Peyer's patch (tissue), 4 donors: ENCODE measurements at places on chromosomes 3 and 15. TPM values are rescaled to one million over a fixed set of nuclear protein-coding genes. Genes with fewer than 3 reads are reported as not detected.

The GASK1A gene
- total RNA-seq = 1.8 TPM

The TMC3 gene
- total RNA-seq = not detected

The SMCO1 gene
- not detected for total RNA-seq

The PEX5L gene
- not detected for total RNA-seq

The LSG1 gene
- total RNA-seq = 42.9 TPM

The SKOR1 gene
- total RNA-seq = 5.0 TPM

The ACOX2 gene
- 54.5 TPM for total RNA-seq

The PRTG gene
- total RNA-seq = 0.19 TPM

The GOLGA8J gene
- not detected for total RNA-seq

The LDHAL6B gene
- not detected for total RNA-seq

The IGF2BP2 gene
- 116 TPM for total RNA-seq

The HTR3E gene
- total RNA-seq = not detected

GRCh38 chr3:63557912-63558311 lies 94.6 kb upstream of the SNTN start:
- DNase-seq = no peak

- no peak for DNase-seq
Measured at GRCh38 chr3:713006-713621, 379.7 kb upstream of the CNTN6 start.

DNA sequence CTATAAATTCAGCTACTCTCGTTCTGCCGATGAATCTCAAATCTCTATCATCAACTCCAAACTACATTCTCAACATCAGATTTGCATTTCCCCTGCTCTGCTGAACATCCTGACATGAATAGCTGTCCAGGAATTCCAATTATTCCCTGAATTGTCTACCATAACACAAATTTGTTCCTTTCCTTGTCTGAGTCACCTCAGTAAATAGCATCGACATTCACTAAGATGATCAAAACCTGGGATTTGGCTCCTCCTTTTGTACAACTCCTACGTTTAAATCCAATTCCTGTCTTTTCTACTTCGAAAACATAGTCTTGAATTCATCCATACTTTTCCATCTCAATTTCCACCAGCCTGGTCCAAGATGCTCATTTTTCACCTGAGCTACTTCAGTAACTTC lies 107.0 kb downstream of the GREM1 start:
- no peak for DNase-seq

DNA sequence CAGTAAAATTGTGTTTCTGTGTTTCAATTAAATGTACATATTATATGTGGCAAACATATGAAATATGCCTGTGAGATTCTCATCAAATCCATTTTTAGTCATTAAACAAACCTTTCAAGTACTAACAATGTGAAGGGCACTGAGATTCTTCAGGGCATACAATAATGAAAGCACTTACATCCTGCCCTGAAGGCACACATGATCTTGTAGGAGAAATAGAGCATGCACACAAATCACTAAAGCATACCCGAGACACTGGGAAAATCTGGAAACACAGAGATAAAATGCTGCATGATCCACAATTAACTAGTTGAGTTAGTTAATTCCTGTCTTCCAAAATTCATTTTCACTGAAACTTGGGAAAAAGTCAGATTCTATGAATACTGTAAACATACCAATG lies 810.5 kb upstream of the NECTIN3 start:
- DNase-seq = no peak

GRCh38 chr15:84873997-84874396 lies 10.5 kb upstream of the SLC28A1 start:
- DNase-seq = no peak

DNA sequence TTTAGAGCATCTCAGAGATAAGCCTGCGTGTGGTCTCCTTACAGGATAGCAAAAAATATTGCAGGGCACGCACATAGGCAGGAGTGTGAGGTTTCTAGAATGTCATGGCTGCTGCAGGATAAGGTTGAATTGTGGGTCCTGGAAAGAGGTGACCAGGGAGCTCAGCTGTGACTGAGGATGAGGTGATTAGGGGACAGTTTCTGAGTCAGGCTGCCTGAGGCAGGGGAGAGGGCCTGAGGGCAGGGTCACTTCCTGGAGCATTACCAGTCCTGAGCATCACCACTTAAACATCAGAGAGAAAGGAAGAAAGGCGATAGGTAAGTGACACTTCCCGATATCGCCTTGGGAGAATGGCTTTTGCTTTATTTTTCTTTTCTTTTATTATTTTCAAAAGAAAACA lies 813.8 kb downstream of the TUSC7 start:
- DNase-seq = no peak

- no peak for DNase-seq
Measured at GRCh38 chr3:97793420-97794019, 28.3 kb upstream of the CRYBG3 start.

DNA sequence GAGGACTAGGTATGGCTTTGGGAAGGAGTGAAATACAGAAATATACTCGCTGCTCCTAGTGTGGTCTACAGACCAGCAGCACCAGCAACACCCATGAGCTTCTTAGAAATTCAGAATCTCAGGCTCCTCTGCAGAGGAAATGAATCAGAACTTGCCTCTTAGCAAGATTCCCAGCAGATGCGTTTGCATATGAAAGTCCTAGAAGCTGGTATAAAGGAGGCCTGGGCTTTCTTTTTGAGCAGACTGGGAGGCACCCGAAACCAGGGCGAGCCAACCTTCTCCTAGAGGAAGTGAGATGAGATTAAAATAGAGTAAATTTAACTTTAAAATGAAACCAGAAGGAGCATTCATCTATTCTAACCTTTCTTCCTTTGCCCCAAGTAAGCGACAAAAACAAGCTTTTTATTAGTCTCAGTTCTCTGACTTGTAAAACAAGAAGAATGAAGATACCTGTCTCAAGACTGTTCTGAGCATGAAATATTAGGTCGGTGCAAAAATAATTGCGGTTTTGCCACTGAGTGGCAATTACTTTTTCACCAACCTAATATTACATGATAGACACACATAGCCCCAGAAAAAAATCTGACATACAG lies 140.0 kb downstream of the PDZRN3 start:
- DNase-seq = no peak

GRCh38 chr3:193947596-193947995 lies 188.4 kb upstream of the HES1 start:
- no peak for DNase-seq

GRCh38 chr3:58518291-58518789 lies 18.6 kb downstream of the ACOX2 start:
- DNase-seq = no peak

GRCh38 chr3:184384342-184384741 lies 4.5 kb downstream of the CHRD start:
- DNase-seq = no peak

- no peak for DNase-seq
Measured at GRCh38 chr3:80215191-80215590, 447.4 kb upstream of the ROBO1 start.

DNA sequence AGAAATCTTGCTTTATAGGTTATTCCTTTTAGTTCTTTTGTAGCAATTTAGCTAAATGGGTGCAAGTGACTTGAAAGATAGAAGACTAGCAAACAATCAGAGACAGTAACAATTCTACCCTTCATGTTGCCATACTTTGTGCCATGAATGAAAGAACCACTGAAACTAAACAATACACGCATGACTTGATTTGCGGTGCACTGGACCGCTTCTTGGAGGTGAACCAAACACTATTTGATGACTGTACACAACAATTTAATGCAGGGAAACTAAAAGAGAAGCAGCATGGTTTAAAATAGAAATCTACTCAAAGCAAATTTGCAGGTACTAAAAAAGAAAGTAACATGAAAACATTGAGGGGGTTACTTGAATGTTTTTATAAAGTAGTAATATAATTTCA lies 331.0 kb upstream of the RARB start:
- no peak for DNase-seq

DNA sequence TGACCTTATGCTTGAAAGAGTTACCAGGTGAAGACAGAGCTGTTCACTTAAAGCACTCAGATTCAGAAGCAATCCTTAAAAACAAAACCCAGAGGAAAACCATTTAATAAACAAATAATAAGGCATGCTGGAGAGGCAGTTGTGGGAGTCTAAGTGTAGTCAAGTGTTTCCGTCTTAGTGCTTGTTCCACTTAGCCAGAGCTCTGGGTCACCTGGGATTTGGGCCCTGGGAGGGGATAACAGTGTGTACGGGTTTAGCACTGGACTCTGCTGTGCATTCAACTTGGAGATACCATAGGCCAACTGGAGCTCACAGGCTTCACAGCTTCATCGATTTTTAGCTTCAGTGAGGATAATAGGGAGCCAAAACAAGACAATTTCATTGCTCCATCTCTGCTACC lies 444.6 kb downstream of the CNTN4 start:
- no peak for DNase-seq

GRCh38 chr3:172442606-172443005 lies 5.7 kb downstream of the GHSR start:
- no peak for DNase-seq

GRCh38 chr3:106251160-106251892 lies 382.5 kb upstream of the CBLB start:
- no peak for DNase-seq

DNA sequence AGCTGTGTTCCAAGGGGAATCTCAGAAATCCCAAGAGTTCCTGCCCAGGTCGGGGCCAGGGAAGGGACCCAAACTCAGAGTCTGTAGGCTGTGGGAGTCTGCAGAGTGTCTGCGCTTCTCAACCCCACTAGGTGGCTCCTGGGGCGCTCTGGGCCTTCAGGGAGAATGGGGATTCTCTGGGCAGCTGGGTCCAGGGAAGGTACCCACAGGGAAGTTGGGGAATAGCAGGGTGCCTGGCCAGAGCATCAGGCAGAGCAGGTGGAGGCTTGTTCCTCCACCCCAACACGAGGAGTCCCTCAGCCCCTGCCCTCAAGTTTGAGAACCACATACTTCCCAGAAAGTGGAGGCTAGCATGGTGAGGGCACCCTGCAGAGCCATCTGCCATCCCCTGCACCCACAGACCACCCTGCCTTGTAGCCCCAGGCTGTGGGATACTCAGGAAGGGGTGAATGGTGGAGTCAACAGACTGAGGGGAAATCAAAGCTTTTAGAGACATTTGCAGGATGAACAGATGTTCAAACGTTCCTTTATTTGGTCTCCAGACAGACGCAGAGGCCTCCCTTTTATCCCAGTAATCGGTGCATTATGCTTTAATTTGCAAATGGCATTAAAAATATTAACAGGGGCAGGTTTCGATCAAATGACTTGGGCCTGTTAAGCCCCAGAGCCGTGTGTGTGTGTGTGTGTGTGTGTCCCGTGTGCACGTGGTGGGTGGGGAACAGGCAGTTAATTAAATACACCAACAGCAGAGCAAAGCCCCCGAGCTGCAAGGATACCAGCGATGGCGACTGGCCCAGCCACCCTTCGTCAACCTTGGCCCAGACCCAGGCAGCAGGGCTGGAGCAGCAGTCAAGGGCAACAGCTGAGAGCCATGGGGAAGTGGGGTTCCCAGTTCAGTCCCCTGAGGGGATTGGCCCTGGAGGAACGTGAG lies 57.7 kb downstream of the DNAJB8 start:
- DNase-seq = no peak

DNA sequence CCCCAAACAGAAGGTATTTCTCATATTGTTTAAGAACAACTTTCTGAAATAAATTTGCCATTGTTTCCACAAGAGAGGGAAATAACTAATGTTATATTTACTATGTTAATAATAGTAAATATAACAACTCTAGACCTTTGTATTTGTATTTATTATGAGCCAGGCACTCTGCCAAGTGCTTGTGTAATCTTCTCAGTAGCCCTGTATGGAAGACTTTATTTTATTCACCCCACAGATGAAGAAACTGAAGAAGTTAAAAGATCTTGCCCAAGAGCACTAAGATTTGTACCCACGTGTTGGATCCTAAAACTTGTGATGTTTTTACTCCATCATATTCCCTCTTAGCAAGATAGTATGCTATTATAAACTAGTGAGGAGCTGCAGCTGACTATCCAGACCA lies 12.0 kb upstream of the GNB4 start:
- no peak for DNase-seq

DNA sequence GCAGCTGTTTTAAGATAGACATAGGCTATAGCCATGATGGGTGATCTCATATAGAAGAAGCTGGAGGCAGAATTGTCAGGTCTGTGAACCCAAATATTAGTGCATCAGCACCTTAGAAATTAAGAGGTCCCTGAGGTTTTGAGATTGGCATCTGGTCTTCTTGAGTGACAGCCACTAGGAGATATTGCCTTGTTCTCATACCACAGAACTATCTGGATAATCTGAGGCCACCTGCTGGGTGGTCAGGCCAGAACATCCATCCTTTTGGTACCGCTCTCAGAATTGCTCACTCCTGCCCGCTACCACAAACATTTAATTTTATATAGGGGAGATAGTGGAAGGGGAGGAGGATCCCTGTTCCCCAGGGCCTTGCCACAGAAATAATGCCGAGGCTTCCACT lies 210.6 kb upstream of the ZPLD1 start:
- DNase-seq = peak; percentile 49

- no peak for DNase-seq
Measured at GRCh38 chr3:2686816-2687502, 423.2 kb downstream of the IL5RA start.

GRCh38 chr15:84840741-84841429 lies 23.7 kb downstream of the ALPK3 start:
- DNase-seq = no peak

DNA sequence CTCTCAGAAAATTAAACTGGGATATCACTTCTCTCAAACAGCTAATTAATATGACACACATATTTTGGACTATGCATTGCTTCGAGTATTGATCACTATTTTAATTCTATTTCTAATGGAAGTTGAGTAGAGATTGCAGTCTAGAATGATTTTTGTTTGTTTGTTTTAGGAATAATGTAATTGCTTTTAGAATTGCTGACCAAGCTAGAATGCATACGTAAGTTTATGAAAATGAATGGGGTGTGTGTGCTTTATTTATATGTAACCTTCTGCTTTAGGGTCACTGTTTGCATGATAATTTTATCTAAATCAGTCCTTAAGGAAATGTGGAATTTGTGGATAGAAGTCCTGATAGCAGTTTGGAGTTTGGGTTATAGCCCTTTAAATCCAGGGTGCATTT lies 371.4 kb downstream of the NR2F2 start:
- no peak for DNase-seq
